ENCODE measurements at places on chromosomes 2 and 18.

- DNase-seq = no peak
These were observed 189.0 kb upstream of the CTAGE1 start for GRCh38 chr18:22606563-22607283.

- DNase-seq = no peak
These were observed 40.9 kb downstream of the TCF4 start for GRCh38 chr18:55546851-55547704.

DNA sequence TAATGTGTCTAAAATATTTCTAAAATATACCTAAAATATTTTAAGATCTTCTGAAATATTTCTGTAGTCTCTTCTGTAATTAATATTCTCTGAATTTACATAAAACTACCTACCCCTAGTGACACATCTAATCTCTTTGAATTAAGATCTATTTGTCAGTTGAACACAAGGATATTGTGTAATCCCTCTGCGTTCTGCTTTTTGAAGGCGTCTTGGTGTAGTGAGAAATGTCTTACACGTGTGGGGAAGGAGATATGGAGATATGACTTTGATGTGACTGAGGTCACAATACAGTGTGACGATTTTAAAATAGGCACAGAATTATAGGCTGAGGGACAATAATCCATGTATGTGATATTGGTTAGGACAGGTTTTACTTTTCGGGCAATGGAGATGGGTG lies 79.8 kb downstream of the DOK6 start:
- DNase-seq = no peak

DNA sequence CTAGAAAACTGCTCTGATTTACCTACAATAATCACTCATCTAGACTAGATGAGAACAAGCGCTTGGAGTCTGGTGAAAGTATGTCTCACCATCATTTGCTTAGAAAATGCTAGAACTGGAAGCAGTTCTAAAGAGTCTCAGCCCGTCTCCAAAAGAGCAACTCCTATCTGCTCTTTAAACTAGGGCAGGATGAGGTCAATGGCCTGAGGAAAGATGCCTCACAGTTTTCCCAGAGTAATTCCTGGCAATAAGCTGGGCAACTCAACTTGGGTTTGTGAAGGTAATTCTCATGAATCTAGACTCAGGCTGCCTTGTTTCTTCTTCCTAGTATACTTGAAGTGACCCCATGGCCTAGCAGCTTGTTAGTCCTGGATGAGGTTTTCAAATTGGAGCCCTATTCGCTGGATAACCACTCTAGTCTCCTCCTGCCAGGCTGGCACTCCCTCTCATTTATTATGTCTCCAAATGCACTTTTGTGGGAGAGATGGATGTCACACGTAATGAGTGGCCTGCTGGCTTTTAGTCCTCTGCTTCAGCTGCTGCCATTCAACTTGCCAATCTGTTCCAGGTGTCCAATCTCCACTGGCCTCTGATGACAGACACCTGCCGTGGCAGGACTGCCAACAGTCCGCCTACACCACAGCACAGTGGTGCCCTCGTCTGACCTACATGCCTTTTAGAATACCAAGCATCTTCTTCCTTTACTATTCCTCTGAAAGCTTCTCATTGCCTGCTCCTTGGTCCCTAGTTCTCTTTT lies 80.9 kb downstream of the CABYR start:
- no peak for DNase-seq

GRCh38 chr18:65235966-65236624 lies 514.7 kb upstream of the CDH7 start:
- DNase-seq = no peak

DNA sequence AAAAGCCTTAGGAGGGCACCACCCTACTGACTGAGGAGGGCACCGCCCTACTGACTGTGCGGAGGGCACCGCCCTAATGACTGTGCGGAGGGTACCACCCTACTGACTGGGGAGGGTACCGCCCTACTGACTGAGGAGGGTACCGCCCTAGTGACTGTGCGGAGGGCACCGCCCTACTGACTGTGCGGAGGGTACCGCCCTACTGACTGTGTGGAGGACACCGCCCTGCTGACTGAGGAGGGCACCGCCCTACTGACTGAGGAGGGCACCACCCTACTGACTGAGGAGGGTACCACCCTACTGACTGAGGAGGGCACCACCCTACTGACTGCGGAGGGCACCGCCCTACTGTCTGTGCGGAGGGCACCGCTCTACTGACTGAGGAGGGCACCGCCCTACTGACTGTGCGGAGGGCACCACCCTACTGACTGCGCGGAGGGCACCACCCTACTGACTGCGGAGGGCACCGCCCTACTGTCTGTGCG lies 150.2 kb upstream of the NFATC1 start:
- DNase-seq = no peak

- DNase-seq = no peak
These were observed 140.0 kb upstream of the CYP1B1 start for GRCh38 chr2:38215993-38216392.

DNA sequence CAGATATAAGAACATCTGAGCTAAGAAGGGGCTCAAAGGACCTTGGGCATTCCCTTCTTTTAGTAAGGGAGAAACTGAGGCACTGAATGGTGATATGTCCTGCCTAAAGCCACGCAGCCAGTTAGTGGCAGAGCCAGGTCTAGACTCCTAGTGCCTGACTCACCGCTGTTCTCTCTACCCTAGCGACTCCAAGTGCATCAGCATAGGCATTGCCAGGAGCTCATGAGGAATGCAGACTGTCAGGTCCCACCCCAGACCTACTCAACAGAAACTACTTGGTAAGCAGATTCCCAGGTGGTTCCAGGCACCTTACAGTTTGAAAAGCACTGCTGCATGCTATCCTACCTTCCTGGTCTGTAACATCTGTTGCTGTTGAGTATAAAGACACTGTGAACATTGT lies 158.9 kb downstream of the MSH2 start:
- no peak for DNase-seq

DNA sequence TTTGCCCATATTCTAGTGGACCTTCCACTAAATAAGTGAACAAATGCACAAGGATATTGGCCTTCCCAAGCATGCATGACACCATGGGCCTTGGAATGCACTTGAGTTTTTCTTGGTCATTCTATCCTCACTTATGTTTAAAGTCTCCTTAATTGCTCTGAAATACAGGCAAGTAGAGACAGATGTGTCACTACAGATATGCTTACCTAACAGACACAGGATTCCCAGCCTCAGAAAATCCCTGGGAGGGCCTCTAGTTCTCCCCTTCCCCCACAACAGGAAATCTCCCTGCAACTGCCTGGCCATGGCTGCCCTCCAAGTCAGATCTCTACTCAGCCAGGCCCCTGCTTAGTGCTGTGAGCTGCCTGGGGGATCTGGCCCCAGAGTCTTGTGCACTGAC lies 445.2 kb downstream of the IRS1 start:
- no peak for DNase-seq

DNA sequence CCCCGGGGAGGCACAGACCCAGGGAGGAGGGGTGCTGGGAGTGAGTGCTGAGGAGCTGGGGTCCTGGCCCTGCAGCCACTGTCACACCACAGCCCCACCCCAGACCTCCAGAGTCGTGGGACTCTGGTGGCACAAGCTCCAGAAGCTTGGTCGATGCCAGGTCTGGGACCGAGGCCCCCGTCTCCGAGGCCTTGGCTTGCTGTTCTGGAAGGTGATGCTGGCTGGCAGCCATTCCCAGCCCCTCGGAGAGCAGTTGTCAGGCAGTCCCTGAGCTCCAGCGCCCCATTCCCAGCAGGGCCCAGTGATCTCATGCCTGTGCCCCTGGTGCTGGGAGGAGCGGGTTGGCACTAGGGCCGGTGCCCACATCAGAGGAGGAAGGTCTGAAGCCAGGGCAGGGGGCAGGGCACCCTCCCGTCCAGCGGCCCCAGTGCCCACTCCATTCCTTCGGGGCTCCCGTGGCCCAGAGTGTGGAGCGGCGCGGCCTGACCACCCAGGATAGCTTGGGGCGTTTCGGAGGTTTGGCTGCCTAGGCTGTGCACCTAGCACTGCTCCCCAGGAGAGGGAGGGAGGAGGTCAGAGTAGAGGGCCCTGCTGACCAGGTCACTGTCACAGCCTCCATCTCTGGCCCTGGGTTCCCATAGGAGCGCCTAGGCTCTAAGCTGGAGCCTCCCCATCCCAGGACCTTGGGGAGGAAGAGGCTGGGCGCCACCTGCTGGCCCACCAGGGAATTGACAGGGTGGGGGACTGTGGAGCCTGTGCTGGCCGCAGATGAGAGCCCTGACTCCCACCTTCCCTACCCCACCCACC lies 16.8 kb upstream of the ALPI start:
- DNase-seq = peak; percentile 63

DNA sequence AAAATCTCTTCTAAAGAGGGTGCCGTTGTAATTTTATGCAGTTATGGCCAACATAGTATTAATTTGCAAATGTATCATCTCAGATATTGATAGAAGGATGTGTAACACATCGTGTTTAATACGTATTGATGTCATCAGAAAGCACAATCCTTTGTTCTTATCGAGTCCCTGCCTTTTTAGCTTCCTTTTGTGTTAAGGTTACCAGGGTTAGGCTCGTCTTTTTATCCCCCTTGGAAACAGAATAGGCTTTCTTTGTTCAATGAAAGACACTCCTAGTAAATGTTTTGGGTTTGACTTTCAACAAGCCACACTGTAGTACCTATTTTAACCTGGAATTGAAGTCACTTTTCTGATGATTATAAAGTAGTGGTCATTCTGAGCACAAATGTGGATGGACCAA lies 136.2 kb downstream of the WDR7 start:
- no peak for DNase-seq

DNA sequence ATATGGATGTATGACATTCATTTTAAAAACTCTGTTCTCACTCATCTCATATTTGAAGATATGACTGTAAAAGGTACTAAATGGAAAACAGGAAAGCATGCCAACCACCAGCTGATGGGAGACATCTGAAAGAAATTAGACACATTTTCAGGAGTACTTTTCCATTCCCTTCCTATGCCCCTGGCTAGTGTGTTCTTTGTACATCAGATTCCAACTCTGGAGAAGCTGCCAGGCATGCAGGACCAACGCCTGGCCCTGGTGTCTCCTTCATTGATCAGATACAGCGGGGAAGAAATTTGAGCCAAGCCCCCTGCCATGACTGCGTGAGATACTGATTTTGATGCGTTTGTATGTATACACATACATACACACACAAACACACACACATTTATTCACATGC lies 599.0 kb upstream of the SYT4 start:
- no peak for DNase-seq

DNA sequence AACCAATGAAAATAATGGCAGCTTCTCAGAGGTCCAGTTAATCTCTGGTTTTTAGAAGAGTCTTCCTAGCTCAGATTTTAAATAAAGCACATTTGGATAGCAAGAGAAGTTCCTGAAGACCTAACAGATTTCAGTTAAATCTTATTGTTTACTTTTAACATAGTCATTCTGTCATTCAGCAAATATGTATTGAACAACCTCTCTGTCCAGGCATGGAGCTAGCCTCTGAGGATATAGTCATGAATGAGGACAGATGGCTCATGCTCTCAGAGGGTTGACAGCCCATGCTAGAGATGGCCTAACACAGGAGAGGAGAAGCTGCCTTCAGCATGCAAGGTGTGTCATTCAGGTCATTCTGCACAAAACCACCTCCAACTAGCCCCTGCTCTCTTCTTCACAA lies 6.2 kb downstream of the CCBE1 start:
- DNase-seq = no peak

DNA sequence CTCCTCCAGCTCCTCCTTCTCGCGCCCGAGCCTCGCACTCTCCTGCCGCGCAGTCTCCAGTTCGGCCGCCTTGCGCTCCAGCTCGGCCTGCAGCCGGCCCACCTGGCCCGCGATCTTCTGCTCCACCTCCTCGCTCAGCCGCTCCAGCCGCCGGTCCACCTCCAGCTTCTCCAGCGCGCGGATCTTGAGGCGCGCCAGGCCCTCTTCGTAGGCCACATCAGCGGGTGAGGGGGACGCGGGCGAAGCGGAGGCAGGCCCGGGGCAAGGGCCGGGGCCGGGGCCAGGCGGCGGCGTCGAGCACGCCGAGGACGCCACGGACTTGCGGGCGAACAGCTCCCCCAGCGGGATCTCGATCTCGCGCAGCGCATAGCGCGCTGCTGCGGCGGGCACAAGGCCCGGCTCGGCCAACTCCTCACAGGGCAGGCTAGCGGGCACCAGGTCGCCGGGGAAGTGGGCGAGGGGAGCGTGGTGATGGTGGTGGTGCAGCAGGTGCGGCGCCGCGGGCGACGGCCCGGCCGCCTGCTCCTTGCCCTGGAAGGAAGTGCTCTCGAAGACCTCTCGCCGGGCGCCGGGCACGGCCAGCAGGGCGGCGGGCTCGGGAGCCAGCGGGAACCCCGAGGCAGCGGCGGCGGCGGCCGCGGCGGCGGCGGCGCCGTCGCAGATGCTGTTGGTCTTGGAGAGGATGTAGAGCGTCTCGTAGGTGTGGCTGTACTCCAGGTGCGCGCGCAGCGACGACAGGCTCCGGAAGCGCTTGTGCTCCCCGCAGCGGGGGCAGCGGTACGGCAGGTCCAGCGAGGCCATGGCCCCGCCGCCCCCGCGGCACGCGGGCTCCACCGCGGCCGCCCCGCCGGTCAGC lies 15.2 kb downstream of the FBXO41 start:
- peak; percentile 61 for DNase-seq

DNA sequence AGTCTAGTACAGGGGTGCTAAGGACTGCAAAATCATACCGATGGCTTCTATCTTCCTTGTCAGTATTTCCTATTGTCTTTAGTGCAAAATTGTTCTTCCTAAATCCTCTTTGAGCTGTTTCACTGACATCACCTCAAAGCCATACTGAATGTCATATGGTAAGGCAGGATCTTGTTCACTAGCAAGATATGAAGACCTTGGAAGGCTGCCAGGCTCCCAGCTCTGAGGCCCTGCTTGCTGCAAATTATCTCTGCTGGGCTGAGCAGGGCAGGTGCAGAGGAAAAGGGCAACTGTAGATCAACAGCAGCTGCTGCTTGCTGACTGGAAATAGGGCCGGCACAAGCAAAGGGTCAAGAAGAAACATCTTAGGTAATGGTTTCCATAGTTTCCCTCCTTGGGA lies 58.2 kb downstream of the PMAIP1 start:
- DNase-seq = peak; percentile 24

- DNase-seq = no peak
These were observed 16.7 kb downstream of the WIPF1 start for GRCh38 chr2:174580951-174581350.

DNA sequence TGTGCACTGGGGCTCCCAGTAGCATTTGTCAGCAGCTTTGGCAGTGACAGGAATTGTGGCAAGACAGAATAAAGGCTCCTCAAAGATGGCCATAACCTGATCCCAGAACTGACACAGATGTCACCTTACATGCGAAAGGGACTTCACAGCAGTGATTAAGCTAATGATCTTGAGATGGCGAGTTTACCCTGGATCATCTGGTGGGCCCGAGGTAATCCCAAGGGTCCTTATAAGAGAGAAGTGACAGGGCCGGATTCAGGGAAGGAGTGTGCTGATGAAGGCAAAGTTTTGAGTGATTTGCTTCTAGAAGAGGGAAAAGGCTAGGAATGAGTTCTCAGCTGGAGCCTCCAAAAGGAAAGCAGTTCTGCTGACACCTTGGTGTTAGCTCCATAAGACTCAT lies 333.9 kb downstream of the LPIN1 start:
- DNase-seq = no peak

GRCh38 chr2:10533811-10534321 lies 85.7 kb upstream of the ODC1 start:
- DNase-seq = no peak

DNA sequence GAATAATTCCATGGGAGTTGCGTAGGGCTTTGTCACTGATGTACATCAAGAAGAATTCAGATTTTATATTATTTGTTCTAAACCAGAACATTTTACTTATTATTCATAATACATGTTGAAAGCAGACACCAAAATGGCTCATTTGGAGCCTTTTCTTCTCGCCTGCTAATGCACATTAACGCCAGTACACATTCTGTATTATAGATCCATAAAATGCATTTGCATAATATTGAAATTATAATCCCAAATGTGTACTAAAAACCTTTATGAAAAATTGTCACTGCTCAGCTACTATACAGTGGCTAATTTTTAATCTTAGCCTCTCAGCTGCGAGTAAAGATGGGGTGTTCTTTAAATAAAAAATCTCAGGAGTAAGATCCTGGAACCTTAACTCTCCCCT lies 452.2 kb upstream of the HNRNPA3 start:
- no peak for DNase-seq

Data from stimulated activated naive CD8-positive, alpha-beta T cell treated with anti-CD3 and anti-CD28 coated beads, Interleukin-15, Interleukin-2, amounts not matched to agents 100 U/mL and 50 U/mL, for 24 hours (primary cell).